ENCODE measurements at places on chromosomes 11 and 22.
A peak's percentile ranks its signal among the peaks of the same experiment; 100 is the strongest.

DNA sequence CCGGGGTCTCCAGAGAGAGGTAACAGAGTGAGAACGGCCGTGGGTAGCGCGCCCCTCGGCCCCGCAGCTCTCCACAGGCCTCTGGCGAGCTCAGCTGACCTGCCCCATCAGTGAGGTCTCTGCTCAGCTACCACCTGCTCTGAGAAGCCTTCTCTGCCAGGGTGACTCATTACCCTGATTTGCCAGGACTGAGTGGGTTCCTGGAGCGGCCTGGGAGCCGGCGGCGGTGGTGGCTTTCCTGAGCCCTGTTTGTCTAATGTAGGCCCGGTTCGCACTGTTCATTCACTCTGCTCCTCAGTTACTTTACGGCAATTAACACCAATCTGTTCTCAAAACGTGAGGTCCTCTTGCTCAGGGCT, 351.0 kb upstream of the B3GAT1 start:
- no peak for DNase-seq

- no peak for DNase-seq
Observed at GRCh38 chr22:43424666-43425630, 13.1 kb downstream of the MPPED1 start.

- no peak for DNase-seq
Observed at GRCh38 chr11:61079416-61080150, 22.7 kb upstream of the CD5 start.

- no peak for DNase-seq
Observed at GRCh38 chr11:110467556-110467955, 37.8 kb downstream of the FDX1 start.

DNA sequence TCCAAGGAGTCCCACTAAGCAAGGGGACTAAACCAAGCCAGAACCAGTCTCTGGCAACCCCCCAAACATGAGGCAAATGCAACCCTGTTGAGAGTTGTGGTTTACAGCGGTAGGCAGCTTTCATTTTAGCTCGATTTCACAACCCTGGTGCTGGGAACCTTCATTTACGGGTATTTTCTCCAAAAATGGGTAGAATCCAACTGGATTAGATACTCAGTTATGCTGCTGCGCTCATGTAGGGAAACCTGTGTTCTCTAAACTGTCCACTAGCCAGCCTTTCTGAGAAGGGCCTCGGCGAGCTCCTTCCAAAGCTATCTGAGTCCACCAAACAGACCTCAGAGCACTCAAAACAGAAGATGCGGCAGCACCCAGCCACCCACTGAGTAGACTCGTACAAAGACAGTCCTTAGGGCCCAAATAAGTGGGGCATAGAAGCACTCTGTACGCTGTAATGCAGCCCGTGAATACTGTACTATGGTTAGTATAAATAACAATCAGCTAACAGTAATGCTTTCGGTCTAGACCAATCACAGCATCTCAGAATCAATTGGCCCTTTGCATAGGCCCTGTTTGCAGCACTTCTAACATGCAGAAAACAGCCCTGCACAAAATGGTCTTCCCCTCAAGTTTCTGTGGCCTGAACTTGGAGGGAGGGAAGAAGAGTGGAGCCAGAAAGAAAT, 104.7 kb downstream of the ETS1 start:
- no peak for DNase-seq

- peak; percentile 16 for DNase-seq
Observed at GRCh38 chr11:2400762-2401435, 349 bp downstream of the TSSC4 start.

GRCh38 chr22:27617214-27617881, 184.2 kb downstream of the MN1 start:
- no peak for DNase-seq

- peak; percentile 94 for DNase-seq
Observed at GRCh38 chr11:102546923-102547471, 16.4 kb upstream of the MMP7 start.

DNA sequence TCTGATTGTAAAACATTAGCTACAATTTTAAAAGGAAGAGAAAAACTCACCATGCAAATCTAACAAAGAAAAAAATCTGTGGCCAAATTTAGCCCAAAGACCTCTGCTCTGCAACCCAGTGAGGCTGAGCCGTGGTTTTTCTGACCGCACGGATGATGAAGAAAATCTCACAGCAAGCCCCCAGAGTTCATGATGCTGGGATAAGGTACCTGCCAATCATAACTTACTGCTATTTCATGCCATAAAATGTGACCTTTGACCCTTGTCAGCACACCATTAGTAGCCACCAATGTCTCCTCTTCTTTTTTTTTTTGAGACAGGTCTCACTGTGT, 11.1 kb downstream of the CERK start:
- DNase-seq = no peak

DNA sequence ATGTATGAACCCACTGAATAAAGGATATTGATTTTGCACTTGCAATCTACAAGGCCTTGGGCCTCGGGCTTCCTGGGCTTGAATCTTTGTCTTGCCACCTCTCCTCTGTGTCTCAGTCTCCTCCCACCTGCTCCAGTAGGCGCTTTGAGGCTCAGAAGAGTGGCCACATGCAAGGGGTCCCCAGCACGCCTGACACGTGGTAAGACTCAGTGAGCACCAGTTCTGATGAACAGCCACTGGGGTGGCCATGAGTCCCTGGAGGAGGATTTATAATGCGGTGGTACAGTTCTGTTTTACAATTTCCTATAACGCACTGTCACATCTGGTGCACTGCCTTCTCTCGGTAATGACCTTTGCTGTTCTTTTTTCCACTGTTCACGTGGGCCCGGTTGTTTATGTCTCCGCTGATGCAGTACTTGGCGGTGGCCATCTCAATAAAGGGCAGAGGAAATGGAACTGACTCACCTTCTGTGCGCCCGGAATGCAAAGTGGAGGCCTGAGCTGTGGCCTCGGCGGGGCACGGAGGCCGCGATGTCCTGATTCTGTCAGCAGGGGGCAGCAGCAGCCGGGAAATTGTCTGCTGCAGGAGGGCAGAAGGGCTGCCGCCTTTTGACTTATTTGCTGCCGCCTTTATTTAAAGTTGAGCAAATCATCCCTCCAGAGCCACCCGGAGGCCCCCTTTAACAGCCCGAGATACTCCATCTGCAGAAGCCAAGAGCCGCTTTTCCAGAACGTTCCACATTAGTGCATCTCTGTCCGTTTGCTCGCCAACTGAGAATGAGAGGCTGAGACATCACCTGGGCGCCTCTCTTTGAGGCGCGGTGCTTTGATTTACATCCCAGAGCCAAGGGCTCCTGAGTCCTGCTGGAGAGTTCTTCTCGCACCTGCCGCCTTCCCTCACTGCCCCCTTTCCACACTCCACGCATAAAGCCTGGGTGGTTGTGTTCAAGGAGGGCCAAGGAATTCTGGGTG, 6.0 kb upstream of the IFT27 start:
- peak; percentile 86 for DNase-seq

DNA sequence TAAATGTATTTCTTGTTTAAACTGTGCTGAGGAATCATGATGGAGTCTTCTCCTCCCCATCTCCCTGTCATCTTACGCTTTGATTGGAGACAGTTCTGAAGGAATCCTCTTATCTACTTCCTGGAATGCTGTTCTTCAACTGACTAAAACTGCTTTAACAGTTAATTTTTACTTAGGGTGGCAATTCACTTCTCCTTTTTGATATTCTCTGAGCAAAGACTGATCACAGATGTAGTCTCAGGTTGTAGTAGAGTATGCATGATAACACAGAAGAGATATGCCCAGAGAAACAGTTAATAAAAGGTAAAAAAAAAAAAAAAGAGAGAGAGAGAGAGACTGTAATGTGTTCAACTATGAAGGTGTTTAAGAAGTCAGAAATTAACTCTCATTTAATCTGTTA, 1.4 kb upstream of the CASP5 start:
- no peak for DNase-seq

DNA sequence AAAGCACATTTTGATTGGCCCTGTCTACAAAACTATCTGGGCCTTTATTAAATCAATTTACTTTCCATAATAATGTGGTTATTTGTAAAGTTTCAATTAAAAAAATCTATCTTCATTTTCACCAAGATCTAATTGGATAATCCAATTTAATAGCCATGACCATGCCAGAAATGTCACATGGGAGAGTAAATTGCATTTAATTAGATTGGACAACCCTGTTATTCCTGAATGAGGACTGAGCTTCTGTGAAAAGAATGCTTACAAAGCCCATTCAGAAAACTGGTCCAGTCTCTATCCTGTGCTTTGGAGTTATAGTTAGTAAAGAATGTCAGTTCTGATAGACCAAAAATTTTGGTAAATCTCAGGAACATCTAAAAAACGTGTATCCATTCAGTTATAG, 541.9 kb upstream of the ANO5 start:
- no peak for DNase-seq

- peak; percentile 69 for DNase-seq
Observed at GRCh38 chr22:32534252-32535235, 59.9 kb downstream of the FBXO7 start.

DNA sequence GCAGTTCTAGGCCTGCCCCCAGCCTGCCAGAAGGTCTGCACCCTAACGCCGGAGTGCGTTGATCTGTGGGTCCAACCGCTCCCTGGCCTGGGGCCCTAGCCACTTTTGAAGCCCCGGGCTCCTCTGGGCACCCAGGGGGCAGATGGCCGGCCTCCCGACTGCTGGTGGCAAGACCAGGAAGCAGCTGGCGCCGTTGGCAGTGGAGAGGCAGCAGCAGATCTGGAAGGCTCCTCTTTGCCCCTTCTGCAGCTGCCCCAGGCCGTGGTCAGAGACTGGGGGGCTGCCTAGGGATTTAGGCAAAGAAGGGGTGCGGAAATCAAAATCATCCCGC, 445 bp upstream of the VWCE start:
- no peak for DNase-seq

DNA sequence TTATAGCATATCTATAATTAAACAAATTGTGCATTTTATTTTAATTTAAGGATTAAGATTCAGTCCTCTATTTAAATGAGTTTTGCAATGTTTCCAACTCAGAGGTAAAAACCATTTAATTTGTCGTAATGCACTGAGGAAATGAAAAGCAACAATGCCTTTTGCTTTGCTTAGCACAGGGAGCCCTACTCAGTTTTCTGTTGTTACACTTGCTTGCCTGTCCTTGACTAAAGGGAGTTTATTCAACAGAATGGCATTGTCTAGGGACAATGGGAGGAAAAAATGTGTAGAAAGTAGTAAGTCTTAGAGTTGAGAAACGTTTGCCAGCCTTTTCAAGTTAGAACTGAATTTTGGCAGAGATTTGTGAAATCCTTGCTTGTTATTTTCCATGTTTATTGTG, 734.2 kb upstream of the ANO3 start:
- no peak for DNase-seq

GRCh38 chr11:7257724-7258123, 6.0 kb downstream of the SYT9 start:
- DNase-seq = no peak

GRCh38 chr11:46264030-46264429, 13.4 kb upstream of the CREB3L1 start:
- DNase-seq = no peak

DNA sequence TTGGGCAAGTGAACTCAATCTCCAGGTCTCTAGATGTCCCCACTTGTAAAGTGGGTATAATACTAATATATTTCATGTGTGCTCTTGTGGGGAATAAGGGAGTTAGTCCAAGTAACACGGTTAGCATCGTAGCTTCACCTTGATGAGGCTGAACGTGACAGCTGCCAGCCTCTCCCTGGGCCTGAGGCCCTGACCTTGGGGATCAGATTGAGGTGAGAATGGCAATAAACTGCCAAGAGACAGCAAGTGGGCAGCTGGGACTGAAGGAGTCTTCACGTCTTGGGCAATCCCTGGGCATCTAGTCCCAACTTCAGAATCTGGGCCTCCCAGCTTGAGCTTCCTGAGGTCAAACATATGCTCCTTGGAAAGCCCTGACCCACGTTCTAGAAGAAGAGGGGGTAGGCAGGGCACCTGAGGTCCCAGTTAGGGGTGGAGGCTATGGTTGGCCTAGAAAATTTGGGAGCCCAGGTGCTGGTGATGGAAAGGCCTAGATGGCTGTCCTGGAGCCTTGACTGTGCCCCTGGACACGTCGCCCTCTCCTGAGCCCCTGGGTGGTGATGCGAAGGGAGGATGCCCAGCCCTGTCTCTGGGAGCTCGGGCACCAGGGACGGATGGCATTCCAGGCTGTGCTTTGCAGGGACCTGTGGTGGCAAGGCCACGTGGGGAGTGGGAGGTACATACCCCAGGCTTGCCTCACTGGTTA, 23.4 kb downstream of the ADAMTS15 start:
- no peak for DNase-seq

DNA sequence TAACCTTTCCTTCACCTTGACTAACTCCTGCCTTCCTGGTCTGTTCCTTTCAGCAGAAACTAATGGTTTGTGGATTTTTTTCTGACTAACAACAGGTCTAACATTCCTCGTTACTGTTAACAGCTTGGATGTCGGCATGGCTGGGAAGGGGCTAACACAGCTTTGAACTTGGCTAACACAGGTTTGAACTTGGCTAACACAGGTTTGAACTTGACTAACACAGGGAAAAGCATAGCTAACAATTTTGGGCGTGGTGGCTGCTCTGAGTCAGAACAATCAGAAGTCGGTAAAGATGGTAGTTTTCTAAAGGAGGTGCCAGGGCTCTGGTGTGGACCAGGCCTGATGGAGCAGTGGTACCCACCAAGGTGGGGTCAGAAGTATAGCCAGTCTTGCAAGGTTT, 16.1 kb downstream of the MIAT start:
- no peak for DNase-seq

GRCh38 chr11:18358646-18359045, 35.7 kb upstream of the LDHA start:
- DNase-seq = no peak

GRCh38 chr22:32788904-32789624, 12.4 kb upstream of the TIMP3 start:
- DNase-seq = no peak

- DNase-seq = no peak
Observed at GRCh38 chr11:75498556-75499255, 27.0 kb downstream of the GDPD5 start.

DNA sequence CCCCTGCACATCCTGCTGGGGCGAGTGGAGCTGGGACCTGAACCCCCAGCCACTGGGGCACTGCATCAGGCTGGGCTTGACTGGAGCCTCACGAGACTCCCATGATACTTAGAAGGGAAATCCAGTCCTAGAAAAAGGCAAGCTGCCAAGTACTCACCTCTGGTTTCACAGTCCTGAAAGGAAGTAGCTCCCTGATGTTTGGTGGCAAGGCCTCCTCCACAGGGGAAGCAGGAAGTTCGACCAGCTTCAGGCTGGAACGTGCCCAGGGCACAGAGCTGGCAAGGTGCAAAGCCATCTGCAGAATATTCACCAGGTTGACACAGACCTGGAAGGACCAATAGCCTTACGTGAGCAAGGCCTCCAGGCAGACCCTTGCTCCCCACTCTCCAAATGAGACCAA, 26.8 kb upstream of the NRIP3 start:
- DNase-seq = no peak

DNA sequence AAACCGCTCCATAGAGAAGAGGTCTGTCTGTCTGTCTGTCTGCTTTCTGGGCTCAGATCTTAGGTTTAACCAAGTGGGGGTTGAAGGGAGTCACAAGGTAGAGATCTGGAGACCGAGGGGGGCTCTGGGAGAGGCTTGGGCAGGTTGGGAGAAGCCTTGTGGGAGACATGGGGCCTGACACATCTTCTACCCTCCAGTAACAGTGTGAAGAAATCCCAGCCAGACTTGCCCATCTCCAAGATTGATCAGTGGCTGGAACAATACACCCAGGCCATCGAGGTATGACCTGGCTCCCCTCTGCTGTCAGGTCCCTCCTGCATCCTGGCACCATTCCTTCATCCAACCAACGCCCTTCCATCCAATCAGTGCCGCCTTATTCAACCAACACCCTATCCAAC, 7.4 kb downstream of the PRR33 start:
- no peak for DNase-seq
